ENCODE measurements at places on chromosomes 7 and 10. TPM values are rescaled to one million over a fixed set of nuclear protein-coding genes. Genes with fewer than 3 reads are reported as not detected.

DNA sequence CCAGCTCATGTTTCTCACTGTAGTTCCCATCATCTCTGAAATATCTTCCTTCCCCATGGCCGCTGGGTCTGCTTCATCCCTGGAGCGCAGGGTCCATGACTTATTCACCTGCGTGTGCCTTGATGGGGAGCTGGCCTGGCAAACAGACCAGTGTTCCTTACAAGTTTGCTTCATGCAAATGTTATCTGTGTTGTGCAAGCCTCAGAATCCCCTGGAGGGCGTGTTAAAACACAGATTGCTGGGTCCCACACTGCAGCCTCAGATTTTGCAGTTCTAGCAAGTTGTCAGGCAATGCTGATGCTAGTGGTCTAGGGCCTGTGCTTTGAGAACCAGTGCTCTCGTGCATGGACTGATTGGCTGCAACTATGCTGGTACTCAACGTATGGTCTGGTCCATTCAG is 7.2 kb upstream of the DMBT1 start:
- no peak overlapping the region for H3K4me3 ChIP-seq
- no peak for DNase-seq
- H3K27ac ChIP-seq, result no peak overlapping the region
- H3K36me3 ChIP-seq, result no peaks in the 10 kb centered on the region
- H3K27me3 ChIP-seq, result peaks cover 3% of the 10 kb centered on the region

The IGFBP1 gene
- total RNA-seq, result not detected

DNA sequence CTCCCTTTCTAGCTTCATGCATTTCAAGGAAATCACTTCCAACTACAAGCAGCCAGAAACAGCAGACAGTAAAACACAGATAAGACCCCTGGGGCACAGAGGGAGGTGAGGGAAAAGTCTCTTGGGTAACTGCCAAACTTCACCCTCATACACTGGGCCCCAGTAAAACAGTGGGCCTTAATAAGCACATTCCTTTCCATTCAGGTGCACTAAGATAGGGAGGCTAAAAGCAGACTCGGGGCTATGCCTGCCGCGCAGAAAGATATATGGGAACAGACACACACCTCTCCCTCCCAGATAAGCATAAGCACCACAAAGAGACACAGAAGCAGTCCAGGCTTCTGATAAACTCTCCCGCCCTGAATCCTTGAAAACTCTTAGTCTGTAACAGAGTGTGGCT is 117.0 kb downstream of the TYW1B start:
- no peaks in the 10 kb centered on the region for H3K27me3 ChIP-seq
- H3K4me1 ChIP-seq, result no peaks in the 10 kb centered on the region
- no peak for DNase-seq

GRCh38 chr10:17737027-17737965 is 14.7 kb upstream of the TMEM236 start:
- no peaks in the 10 kb centered on the region for H3K4me1 ChIP-seq
- H3K4me3 ChIP-seq, result no peak overlapping the region
- H3K27me3 ChIP-seq, result no peaks in the 10 kb centered on the region
- H3K36me3 ChIP-seq, result no peaks in the 10 kb centered on the region
- DNase-seq, result peak; percentile 61

The OLAH gene
- not detected for total RNA-seq

- H3K4me3 ChIP-seq, result no peak overlapping the region
- H3K27me3 ChIP-seq, result no peaks in the 10 kb centered on the region
- DNase-seq, result no peak
- no peaks in the 10 kb centered on the region for H3K4me1 ChIP-seq
- H3K27ac ChIP-seq, result no peak overlapping the region
These were observed 81.0 kb downstream of the SAMD9 start for GRCh38 chr7:93036807-93037206.

DNA sequence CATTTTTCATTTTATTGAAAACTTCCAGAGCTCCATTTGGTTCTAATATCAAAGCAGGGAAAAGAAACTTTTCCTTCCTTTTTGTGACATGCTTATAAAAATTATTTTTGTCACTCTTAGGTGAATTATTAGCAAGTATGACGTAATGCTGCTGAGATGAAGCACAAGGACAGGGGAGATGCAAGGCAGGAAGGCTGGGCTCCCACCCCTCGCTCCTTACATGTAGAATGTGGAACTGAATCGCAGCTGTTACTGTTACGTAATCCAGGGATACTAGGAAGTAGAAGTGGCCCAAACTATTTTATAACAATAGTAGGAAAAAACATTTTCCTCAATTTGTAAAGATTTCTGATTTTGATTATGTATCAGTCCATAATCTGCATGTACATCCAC is 17.1 kb upstream of the GTPBP4 start:
- H3K36me3 ChIP-seq, result no peaks in the 10 kb centered on the region
- H3K27ac ChIP-seq, result no peak overlapping the region
- H3K4me3 ChIP-seq, result no peak overlapping the region
- H3K4me1 ChIP-seq, result peaks cover 4% of the 10 kb centered on the region
- H3K27me3 ChIP-seq, result no peaks in the 10 kb centered on the region

DNA sequence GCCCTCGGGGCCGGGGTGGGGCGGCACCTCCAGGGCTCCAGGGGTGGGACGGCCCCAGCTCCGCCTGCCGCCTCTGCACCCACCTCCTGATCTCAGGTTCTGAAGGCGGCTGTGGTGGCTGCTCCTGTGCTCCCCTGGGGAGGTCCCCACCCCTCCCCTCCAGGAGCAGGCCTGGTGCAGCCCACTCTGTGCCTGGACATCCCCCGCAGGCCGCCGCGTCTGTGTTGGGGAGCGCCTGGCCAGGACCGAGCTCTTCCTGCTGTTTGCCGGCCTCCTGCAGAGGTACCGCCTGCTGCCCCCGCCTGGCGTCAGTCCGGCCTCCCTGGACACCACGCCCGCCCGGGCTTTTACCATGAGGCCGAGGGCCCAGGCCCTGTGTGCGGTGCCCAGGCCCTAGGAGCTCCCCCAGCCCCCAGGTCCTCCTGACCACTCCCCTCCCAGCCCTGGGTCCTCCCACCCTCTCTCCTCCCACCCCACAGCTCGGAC is 5.5 kb downstream of the CYP2W1 start:
- no peak for DNase-seq
- no peak overlapping the region for H3K27ac ChIP-seq
- peaks cover 3% of the 10 kb centered on the region for H3K4me1 ChIP-seq

The CFAP46 gene
- 0.66 TPM for total RNA-seq

GRCh38 chr7:2143450-2143849 is 89.3 kb downstream of the MAD1L1 start:
- no peak overlapping the region for H3K4me3 ChIP-seq
- H3K27me3 ChIP-seq, result no peaks in the 10 kb centered on the region
- no peak overlapping the region for H3K27ac ChIP-seq
- no peak for DNase-seq
